ENCODE measurements at places on chromosomes 12 and 14.

DNA sequence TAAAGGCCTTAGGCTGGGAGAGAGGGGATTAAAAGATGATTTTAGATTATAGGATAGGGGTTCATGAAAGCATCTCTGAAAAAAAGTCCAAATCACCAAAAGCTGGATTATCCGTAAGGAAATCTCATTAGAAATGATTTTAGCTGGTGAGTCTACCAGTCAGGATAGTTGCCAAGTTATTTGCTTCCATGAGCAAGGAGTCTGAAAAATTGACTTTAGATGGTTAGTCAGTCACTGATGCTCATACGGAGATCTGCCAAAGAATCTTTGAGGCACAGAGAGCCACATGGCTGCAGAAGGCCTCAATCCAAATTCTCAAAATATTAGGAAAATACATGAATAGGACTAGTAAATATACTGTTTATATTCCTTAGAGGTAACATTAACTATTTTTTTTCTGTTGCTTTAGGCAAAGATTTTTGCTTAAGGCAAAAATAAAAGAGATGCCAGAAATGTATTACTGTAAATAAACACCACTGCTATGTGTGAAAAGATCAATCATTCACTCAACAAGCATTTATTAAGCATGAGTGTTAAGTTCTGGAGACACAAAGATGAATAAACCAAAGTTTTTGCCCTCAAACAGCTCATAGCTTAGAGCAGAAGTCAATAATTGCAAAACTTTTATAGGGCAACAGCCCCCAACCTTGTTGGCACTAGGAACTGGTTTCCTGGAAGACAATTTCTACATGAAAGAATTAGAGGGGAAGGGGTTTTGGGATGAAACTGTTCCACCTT, 105.2 kb downstream of the BBS10 start:
- DNase-seq: no peak

- no peak for DNase-seq
Measured at GRCh38 chr12:89859508-89860220, 151.0 kb upstream of the ATP2B1 start.

- DNase-seq: no peak
Measured at GRCh38 chr12:2291182-2291832, 238.5 kb downstream of the CACNA1C start.

DNA sequence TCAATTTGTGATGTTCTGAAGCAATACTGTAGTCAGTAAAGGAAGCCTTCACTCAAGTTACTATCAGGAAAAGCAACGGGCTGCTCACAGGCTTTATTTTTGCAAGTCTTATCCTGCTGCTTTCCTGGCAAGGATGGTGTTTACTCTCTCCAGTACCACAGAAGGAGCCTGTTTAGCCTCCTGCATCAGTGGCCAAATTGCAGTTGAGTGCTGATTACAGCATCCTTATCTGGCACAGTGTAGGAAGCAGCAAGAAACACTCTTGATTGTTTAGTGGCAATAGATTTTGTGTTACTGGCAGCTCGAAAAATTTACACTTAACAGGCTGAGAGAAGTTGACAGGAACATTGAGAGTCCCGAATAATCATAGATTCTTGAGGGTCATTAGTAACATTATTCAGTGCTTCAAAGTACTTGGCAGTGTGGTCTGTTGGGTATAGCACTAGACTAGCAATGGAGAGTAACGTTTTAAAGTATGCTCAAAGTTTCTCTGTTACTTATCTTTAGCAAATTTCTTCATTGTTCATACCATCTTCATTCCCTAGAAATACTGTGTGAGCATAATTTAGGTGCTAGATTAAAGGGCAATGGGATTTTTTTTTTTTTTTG, 11.7 kb downstream of the TULP3 start:
- no peak for DNase-seq

GRCh38 chr12:108860443-108860842, 3.1 kb upstream of the SSH1 start:
- no peak for DNase-seq

DNA sequence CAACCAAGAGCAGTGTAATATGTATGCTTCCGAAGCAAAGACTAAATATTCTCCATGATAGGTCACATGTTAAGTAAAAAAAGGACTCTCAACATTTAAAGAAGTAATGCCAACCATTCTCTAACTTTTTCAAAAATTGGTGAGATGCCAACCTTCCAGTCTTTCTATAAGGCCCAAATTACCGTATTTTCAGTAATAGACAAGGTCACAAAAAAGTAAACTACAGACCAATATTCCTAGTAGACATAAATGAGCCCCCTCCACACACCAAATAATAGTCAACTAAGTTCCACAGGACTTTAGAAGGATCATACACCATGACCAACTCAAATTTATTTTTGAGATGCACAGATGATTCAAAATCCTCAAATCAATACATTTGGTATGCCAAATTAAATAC, 867.4 kb downstream of the TMEM121 start:
- no peak for DNase-seq

DNA sequence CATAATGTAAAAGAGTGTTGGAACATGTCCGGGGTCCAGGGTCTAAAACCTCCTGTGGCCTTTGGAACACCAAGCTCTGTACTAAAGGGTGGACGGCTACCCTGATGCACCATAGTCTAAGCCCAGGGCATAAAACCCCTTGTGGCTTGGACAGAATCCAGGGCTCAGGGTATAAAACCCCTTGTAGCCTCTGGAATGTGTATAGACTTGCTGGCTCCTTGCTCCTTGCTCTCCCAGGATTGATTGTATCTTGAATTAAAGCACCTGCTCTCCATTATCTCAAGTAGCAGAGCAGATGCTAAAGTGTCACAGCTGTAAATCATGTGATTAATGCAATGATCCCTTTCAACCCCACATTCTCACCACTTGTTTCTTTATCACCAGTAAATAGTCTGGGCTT, 556.5 kb downstream of the LRFN5 start:
- DNase-seq: no peak
